ENCODE measurements at places on chromosomes 4 and X. TPM values are rescaled to one million over a fixed set of nuclear protein-coding genes. Genes with fewer than 3 reads are reported as not detected.

GRCh38 chr4:148007314-148007760, 275.4 kb downstream of the ARHGAP10 start:
- DNase-seq: no peak

- DNase-seq: no peak
Measured at GRCh38 chr4:130099105-130099504, 1003.2 kb downstream of the C4orf33 start.

GRCh38 chr4:183571350-183571941, 66.6 kb downstream of the ING2 start:
- no peak for DNase-seq

GRCh38 chrX:73390628-73391567, 56.0 kb upstream of the CDX4 start:
- no peak for DNase-seq

- DNase-seq: no peak
Measured at GRCh38 chr4:158649111-158649680, 22.5 kb downstream of the C4orf46 start.

DNA sequence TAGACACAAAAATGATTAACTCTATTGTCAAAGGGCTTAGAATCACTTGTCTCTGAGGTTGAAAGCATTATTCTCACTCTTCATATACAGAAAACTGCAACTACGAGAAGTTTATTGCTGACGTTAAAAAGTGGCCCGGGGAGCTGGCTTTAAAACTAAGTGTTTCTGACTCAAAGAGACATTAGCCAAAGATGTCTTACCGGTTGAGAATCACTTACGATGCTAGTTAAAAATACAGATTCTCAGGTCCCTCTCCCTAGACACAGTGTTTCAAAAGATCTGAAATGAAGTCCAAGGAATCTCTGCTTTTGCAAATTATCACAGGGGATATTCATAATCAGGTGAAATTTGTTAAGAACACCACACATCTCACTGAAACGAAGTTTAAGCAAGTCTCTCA, 1.2 kb downstream of the GNPDA2 start:
- no peak for DNase-seq

DNA sequence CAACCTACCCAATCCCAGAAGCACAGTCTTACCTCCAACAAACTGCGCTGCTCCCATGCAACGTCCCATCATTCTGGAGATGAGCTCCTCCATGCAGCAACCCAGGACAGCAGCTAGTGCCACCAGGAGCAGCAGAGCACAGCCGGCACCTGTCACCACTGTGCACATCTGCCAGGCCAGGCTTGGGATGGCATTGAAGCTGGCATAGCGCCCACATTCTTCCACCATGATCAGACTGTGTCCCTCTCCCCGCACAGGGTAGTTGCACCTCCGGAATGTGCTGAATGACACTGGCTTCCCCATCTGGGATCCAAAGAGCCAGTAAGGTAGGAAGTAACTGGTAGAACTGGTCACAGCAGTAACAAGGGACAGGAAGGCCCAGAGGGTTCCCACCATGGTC, 8.8 kb downstream of the LHFPL1 start:
- no peak for DNase-seq

GRCh38 chrX:23373129-23373804, 38.6 kb downstream of the PTCHD1 start:
- DNase-seq: no peak

GRCh38 chrX:39381422-39381821, 580.2 kb downstream of the MID1IP1 start:
- DNase-seq: no peak

ZNF185 gene
- total RNA-seq: 8.0 TPM

CNKSR2 gene
- total RNA-seq: 5.4 TPM

MAGED4B gene
- 2.7 TPM for total RNA-seq

Measured in aorta (tissue), 5 donors.